ENCODE measurements at places on chromosomes 5 and 9. TPM values are rescaled to one million over a fixed set of nuclear protein-coding genes. Genes with fewer than 3 reads are reported as not detected.

The PFN3 gene
- total RNA-seq = not detected

- no peak for DNase-seq
These were observed 68.6 kb upstream of the ADAMTS2 start for GRCh38 chr5:179413711-179414458.

GRCh38 chr9:35689542-35690293 is at the start of gene TPM2:
TSS of gene TPM2 (minus strand) at chr9:35689925. CDS start at chr9:35689817, 108 bp downstream.
- no peak for DNase-seq

- no peak for DNase-seq
These were observed 67.5 kb downstream of the HTR4 start for GRCh38 chr5:148586796-148587195.

The NUTM2G gene
- not detected for total RNA-seq

DNA sequence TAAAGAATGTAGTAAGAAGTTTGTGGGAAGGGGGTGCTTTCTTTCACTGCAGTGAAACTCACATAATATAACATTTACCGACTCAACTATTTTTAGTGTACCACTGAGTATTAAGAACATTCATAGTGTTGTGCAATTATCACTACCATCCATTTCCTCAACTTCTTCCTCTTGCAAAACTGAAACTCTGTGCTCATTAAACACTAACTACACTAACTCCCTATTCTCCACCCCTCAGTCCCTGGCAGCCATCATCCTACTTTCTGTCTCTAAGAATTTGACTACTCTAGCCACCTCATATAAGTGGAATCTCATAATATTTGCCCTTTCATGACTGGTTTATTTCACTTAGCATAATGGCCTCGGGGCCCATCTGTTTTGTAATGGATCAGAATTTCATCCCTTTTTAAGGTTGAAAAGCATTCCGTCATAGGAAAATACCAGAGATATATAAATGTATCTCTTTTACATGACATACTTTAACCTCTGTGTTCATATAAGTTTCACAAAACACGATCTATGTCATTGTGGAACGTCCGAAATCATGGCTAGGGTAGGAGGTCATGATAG is 56.3 kb upstream of the DIRAS2 start:
- DNase-seq = no peak

DNA sequence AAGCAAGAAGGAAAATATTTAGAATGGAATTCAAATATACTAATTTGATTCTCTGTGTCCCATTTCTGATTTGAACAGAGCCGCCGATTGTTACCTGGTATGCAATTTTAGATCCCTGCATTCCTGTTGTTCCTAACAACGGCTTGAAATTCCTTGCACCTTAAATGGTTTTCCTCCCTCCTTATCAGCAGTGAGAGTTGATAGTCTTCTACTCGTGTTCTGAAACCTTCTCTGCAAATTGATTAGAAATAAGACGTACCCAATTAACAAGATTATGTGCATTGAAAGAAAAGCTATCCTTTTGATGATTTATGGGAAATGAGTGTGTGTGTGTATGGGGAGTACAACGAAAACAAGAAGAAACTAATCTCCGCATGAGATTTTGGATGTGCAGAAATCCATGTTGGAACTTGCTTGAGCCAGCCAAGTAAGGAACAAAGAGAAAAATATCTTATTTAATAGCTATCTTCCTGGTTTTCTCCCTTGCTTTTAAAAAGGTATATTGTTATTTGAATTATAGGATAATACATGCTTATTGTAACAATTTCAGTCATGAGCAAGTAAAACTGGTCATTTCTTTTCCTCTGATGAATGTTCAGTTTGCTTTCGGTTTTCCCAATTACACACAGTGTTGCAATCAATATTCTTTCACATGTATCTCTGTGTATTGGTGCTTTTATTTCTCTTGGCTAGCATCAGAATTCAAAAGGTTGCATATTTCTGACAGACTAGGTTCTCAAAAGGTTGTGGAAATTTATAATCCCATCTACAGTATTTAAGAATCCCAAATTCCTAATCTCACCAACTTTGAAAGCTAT is 211.1 kb upstream of the ACTBL2 start:
- no peak for DNase-seq

GRCh38 chr9:107174441-107174840 is 108.6 kb upstream of the RAD23B start:
- no peak for DNase-seq

DNA sequence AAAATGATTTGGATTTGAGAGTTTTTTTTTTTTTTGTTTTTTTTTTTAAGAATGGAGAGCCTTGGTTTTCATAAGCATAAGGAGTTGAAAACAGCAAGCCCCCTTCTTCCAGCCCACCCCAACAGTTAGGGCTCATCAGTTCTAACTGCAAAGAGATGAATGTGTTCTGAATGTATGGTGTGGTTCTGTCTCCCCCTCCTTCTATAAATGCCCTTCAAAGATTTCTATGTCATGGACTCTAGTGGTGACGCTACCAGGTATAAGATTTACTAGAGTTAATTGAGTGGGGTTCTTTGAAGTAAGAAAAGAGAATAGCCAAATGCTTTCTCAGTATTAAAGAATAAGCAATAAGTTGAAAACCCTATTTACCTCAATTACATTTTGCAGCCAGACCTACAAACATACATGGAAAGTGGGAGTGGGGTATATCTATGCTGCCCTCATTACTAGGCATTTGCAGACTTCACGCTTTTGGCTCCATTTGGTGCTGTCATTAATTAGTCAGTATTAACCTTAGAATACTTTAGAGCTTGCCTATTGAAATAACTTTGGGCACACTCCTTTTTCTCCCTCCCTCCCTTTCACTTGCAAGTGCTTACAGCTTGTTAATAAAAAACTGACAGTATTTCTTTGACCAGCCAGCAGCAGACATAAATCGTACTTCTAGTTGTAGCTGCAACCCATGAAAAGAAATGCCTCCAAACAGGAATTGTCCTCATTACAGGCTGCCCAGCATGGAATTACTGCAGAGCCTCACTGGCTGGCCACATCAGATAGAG is 667.2 kb upstream of the ZNF608 start:
- DNase-seq = peak; percentile 35

The FBP1 gene
- not detected for total RNA-seq

DNA sequence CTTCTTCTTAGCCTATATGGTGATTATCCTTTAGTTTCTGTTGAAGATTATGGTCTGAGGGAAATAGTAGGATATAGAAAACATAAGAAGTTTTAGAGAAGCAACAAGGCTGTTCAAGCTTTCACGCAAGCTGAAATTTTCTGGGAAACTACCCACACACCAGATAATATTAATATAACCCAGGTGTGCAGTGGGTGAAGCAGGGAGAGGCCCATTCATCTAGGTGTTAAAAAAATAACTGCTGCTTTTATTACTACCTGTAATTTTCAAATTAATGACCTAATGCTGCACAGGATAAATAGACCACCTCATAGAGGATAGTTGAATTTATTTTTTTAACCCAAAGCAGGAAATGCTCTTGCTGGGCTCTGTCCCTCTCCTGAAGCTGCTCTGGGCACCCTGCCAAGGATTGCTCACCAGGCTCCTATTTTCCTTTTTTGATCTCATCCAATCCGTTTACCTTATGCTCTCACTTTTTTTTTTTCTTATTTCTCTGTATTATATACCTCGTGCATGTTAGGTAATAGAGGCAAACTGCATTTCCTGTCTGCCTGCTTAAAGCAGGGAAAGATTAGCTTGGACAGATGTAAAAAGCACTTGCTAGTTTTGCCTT is 124.3 kb upstream of the SLC12A2 start:
- DNase-seq = peak; percentile 70

DNA sequence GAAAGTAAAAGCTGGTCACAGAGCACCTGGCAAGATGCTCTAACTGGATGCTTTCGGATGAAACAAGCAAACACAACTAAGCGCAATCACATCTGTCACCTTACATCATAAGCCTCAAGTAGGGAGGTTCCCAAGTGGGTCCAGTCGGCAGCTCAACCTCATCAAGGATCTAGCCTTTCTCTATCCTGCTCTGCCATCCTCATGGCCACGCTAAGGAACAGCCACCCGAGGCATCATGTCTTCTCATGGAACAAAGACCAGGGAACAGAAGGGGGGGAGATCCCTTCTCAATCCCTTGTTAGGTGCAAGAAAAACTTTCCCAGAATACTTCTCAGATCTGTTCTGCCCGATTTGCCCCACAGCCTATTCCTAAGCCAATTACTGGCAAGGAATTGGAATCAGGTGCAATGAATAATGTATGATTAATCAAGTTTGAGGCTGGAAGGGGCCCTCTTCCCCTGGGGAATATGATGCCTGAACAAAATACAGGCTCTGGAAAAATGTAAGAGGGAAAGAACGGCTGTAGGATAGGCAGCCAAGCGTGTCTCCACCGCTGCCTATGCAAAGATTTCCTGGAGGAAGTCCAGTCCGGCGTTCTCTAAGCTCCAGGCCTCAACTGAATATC is 1.3 kb upstream of the HABP4 start:
- DNase-seq = no peak

The TAF11L14 gene
- not detected for total RNA-seq

All from cerebellum (tissue), 4 donors.